Placental pericyte (primary cell): ENCODE measurements at places on chromosomes 2 and 18. TPM values are rescaled to one million over a fixed set of nuclear protein-coding genes. Genes with fewer than 3 reads are reported as not detected.

PROC gene
- 0.14 TPM in 1 of 2 replicates, not detected in the other for total RNA-seq

KIF5C gene
- under 0.01 and 0.14 TPM in 2 replicates for total RNA-seq

LYG2 gene
- not detected in 2 replicates for total RNA-seq

FMNL2 gene
- 26.7 and 31.9 TPM in 2 replicates for total RNA-seq

SERPINB3 gene
- total RNA-seq, result not detected in 2 replicates

SOWAHC gene
- 5.0 and 14.0 TPM in 2 replicates for total RNA-seq

ABHD1 gene
- total RNA-seq, result not detected in 2 replicates

SIX3 gene
- total RNA-seq, result not detected in 2 replicates

GAD1 gene
- total RNA-seq, result 0.22 and 0.43 TPM in 2 replicates

GALNT5 gene
- total RNA-seq, result 0.22 and 5.4 TPM in 2 replicates

CD207 gene
- total RNA-seq, result not detected in 2 replicates

CFC1 gene
- not detected in 2 replicates for total RNA-seq

HIBCH gene
- 5.3 and 12.9 TPM in 2 replicates for total RNA-seq

IL1RN gene
- total RNA-seq, result 0.14 TPM in 1 of 2 replicates, not detected in the other

SULT1C4 gene
- total RNA-seq, result 0.14 TPM in 1 of 2 replicates, not detected in the other

TAF1B gene
- 25.2 and 36.4 TPM in 2 replicates for total RNA-seq

GMPPA gene
- 70.0 and 100 TPM in 2 replicates for total RNA-seq

DPYSL5 gene
- not detected in 2 replicates for total RNA-seq

SETBP1 gene
- 0.44 and 2.0 TPM in 2 replicates for total RNA-seq

UBE2E3 gene
- 31.5 and 178 TPM in 2 replicates for total RNA-seq

ALPI gene
- not detected in 2 replicates for total RNA-seq

MAL gene
- total RNA-seq, result not detected in 2 replicates

DNAJB2 gene
- total RNA-seq, result 27.8 and 39.0 TPM in 2 replicates

ZCCHC2 gene
- total RNA-seq, result 8.0 and 9.6 TPM in 2 replicates

HOXD3 gene
- total RNA-seq, result 2.6 TPM in 1 of 2 replicates, not detected in the other

CDK5R2 gene
- not detected in 2 replicates for total RNA-seq

CLEC4F gene
- not detected in 2 replicates for total RNA-seq

COL4A3 gene
- total RNA-seq, result under 0.01 TPM in 1 of 2 replicates, not detected in the other

COL6A3 gene
- total RNA-seq, result 482 and 2,127 TPM in 2 replicates

SP140L gene
- 13.8 and 24.3 TPM in 2 replicates for total RNA-seq

CAPN14 gene
- total RNA-seq, result 0.14 TPM in 1 of 2 replicates, not detected in the other

PSTPIP2 gene
- total RNA-seq, result 4.4 and 9.4 TPM in 2 replicates

KIAA2012 gene
- not detected in 2 replicates for total RNA-seq

CDKL4 gene
- total RNA-seq, result 0.88 and 3.7 TPM in 2 replicates

ACADL gene
- total RNA-seq, result under 0.01 TPM in 1 of 2 replicates, not detected in the other

UGT1A1 gene
- total RNA-seq, result not detected in 2 replicates

TMEFF2 gene
- total RNA-seq, result under 0.01 TPM in 1 of 2 replicates, not detected in the other

C2orf66 gene
- total RNA-seq, result not detected in 2 replicates

LBX2 gene
- total RNA-seq, result 1.9 and 3.1 TPM in 2 replicates

OTOS gene
- not detected in 2 replicates for total RNA-seq

ZNF804A gene
- total RNA-seq, result 0.22 and 5.2 TPM in 2 replicates

XRCC5 gene
- total RNA-seq, result 187 and 337 TPM in 2 replicates

CHN1 gene
- 72.2 and 153 TPM in 2 replicates for total RNA-seq

ANKRD30B gene
- 0.14 and 0.88 TPM in 2 replicates for total RNA-seq

SCN3A gene
- total RNA-seq, result under 0.01 TPM in 1 of 2 replicates, not detected in the other
